ENCODE measurements at places on chromosomes 6 and 20.

DNA sequence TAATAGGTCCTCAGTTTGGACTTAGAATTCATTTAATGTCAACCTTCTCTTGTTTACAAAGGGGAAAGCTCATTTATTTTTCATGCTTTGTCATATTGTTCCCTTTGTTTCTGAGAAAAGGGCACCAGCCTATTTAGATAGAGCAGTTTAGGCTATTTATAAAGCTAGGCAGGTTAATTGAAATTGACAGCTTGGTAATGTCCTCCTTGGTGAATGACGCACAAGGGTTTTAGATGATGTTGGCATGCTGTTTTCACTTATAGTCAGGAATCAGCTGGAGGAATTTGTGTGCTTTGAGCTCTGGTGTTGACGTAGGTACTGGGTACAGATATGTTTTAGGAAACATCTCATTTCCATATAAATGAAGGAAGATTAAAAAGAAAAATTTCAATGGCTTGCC is 45.2 kb downstream of the BCKDHB start:
- DNase-seq: no peak

DNA sequence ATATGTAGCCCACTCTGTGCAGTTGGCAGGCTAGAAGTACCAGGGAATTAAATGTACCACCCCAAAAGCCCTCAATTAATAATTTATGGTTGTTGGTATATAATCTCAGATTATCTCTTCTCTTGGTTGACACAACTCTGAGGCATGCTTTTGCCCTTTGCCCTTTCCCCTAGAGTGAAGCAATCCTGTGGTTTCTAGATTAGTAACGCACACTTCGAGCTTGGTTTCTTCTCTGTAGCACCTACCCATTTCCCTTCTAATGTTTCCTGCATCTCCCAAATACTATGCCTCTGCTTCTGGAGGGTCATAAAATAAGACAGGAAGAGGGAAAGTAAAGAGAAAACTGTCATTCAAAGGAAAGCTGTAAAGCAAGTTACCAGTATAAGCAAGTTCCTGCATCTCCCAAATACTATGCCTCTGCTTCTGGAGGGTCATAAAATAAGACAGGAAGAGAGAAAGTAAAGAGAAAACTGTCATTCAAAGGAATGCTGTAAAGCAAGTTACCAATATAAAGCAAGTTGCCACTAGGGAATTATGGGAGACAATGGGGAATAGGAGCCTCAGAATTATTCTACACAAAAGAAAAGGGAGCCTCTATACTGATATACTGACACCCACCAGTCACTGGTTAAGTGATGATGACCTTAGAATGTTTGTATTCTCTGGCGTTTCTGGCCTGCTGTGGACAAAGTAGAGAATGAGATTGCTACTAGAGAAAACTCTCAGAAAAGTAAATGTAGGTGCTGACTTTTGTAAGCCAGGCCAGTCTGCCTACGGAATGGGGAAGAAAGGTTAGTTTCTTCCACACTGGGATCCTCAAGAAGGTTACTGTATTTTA is 862.6 kb upstream of the MAN1A1 start:
- no peak for DNase-seq

- DNase-seq: no peak
These were observed 54.8 kb downstream of the CTCFL start for GRCh38 chr20:57470212-57470522.

GRCh38 chr20:38007526-38007925 is 25.7 kb downstream of the TTI1 start:
- no peak for DNase-seq

- DNase-seq: no peak
These were observed 4.4 kb upstream of the ABHD12 start for GRCh38 chr20:25394996-25395395.

GRCh38 chr6:31636698-31637596 is 15.5 kb downstream of the BAG6 start:
- DNase-seq: no peak

GRCh38 chr6:111803804-111804203 is 69.4 kb downstream of the FYN start:
- no peak for DNase-seq

DNA sequence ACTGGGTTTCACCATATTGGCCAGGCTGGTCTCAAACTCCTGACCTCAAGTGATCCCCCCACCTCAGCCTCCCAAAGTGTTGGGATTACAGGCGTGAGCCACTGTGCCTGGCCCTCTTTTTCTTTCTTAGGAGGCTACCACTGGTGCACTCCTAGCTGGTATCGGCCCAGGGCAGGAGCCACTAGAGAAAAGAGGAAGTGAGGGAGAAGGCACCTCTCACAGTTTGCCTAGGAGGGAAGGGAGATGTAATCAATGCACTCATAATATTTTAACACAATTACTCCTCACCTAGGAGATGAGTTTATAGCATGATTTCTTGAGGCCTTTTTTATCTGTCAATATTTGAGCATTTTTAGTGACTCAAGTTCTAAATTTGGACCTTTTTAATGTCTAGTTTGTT is 189.0 kb upstream of the SOX4 start:
- no peak for DNase-seq

GRCh38 chr6:52293067-52293466 is 8.5 kb upstream of the MCM3 start:
- no peak for DNase-seq

DNA sequence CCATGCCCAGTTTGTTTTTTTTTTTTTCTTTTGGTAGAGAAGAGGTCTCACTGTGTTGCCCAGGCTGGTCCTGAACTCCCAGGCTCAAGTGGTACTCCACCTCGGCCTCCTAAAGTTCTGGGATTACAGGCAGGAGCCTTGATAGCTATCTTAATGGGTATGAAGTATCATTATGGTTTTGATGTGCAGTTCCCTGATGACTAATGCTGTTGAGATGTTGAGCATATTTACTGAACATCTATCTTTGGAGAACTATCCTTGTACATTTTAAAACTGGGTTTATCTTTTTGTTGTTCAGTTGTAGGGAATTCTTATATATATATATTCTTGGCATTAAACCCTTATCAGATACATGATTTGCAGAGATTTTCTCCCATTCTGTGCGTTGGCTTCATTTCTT is 21.4 kb upstream of the MYL9 start:
- DNase-seq: no peak

- no peak for DNase-seq
These were observed 7.2 kb downstream of the FYN start for GRCh38 chr6:111865909-111866546.

GRCh38 chr20:6178537-6178936 is 55.7 kb upstream of the FERMT1 start:
- peak; percentile 36 for DNase-seq

- peak; percentile 45 for DNase-seq
These were observed 56.8 kb downstream of the KCNS1 start for GRCh38 chr20:45044084-45044573.

GRCh38 chr6:67694127-67694526 is 941.0 kb upstream of the ADGRB3 start:
- no peak for DNase-seq

DNA sequence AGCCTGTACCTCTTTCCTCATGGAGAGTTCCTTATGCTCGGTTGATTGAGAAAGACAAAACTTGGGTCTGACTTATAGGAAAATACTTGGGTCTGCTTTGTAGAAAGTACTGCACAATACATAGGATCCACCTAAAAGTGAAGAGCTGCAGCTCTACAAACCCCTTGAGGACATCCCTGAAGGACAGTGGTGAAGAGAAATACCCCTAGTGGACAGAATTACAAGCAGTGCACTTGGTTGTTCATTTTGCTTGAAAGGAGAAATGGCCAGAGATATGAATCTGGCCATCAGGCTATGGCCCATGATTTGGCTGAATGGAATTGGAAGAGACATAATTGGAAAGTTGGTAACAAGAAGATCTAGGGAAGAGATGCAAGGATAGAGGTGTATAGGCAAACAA is 8.3 kb downstream of the CD24 start:
- no peak for DNase-seq

- no peak for DNase-seq
These were observed 72.6 kb upstream of the RNF24 start for GRCh38 chr20:4087923-4088322.

GRCh38 chr6:62775427-62776022 is 435.7 kb upstream of the FKBP1C start:
- DNase-seq: no peak

- DNase-seq: no peak
These were observed 21.0 kb downstream of the PPARD start for GRCh38 chr6:35363293-35363750.

- peak; percentile 28 for DNase-seq
These were observed 64.9 kb downstream of the ME1 start for GRCh38 chr6:83365931-83366330.

GRCh38 chr6:163744256-163744925 is 329.9 kb downstream of the QKI start:
- DNase-seq: no peak

DNA sequence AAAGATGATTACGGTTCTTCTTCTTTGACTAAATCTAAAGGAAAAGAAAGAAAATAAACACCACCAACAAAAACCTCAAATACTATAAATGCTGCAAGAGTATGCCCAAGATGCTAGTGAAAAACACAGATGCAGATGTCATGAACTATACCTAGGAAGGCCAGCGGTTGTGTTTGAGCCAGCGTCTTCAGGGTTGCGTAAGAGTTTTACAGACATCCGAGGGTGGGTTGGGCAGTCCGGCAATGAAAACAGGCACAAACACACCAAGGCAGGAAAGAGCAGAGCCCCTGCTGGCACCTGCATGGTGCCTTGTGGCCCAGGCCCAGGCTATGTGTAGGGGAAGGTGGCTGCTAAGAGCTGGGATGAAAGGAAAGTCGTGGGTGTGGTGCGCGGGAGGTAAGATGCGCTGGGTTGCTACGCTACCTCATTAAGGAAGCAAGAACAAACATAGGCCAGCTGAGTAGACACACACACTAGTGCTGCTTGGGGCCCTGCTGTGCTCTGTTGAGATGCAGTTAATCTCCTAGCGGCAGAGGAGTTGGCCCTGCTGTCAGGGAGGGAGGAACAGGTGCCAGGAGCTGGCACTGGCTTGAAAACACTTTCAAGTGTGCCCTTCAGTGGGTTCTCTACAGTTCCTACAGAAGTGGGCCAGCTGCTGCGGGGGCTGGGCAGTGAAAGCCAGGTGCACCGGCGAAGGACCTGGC is 170.2 kb upstream of the PLN start:
- no peak for DNase-seq

DNA sequence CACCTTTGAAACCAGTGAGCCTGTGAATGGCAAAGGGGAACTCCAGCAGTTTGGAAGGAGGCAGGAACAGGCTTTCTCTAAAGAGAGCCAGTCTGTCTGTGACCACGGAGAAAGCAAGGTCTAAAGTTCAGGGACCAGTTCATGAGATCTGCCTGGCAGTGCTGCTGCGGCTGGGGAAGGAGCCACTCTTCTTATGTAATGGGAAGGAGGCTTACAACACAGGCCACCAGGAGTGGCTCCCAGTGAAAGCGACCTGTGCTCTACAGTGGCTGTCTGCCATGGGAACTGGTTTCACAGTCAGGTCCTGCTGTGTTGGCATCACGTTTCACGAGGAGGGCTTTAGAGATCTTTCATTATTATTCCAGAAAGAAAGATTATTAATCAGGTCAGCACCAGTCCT is 291.9 kb upstream of the PRDM1 start:
- no peak for DNase-seq

DNA sequence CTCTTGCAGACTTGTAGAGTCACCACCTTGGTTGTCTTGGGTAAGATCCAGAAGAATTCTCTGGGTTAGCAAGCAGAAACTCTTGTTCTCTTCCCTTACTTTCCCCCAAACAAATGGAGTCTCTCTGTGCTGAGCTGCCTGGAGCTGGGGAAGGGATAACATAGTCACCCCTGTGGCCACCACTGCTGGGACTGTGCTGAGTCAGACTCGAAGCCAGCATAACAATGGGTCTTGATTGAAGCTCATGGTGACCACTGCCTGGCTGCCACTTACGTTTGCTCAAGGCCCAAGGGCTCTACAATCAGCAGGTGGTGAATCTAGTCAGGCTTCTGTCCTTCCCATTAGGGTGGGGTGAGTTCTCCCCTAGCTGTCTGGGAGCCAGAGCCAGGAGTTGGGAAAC is 15.4 kb upstream of the ERVFRD-1 start:
- no peak for DNase-seq

DNA sequence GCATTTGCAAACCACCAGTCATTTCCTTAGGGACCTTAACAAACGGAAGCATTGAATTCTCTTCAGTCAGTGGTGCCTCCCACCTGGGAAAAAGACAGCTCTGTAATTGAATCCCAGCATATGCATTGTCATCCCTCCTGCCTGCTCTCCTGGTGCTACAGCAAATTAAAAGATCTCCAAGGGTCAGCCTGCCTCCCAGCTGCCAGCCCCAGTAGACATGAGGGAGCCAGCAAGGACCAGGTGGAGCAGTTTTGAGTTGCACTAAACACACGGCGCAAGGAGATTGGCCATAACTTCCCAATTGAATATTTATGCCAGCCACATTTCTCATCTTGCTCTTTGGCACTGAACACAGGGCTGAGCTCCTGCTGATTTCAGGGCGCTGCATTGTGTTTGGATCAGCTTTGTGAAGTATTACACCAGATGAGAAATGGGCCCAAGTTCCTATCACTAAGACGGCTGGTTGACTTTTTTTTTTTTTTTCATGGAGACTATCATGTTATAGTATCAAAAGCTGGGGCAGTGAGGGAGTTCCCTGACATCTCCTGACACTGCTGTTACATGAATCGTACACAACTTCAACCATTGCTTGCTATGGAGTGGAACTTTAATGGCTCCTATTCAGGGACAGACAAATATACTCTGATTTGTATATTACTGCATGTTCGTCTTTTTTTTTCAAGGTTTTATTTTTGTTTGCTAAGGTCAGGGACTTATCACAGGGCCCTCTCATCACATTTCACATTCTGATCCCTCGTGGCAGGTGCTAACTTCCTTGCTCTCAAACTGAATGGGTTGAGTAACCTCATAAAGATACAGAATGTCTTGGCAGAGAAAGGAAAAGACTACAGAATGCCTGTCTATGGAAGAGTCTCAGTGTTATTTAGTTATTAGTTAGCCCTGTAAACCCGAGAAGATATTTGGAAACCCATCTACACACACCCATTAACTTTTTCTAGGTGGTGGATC is 191.1 kb downstream of the EYA4 start:
- DNase-seq: no peak

DNA sequence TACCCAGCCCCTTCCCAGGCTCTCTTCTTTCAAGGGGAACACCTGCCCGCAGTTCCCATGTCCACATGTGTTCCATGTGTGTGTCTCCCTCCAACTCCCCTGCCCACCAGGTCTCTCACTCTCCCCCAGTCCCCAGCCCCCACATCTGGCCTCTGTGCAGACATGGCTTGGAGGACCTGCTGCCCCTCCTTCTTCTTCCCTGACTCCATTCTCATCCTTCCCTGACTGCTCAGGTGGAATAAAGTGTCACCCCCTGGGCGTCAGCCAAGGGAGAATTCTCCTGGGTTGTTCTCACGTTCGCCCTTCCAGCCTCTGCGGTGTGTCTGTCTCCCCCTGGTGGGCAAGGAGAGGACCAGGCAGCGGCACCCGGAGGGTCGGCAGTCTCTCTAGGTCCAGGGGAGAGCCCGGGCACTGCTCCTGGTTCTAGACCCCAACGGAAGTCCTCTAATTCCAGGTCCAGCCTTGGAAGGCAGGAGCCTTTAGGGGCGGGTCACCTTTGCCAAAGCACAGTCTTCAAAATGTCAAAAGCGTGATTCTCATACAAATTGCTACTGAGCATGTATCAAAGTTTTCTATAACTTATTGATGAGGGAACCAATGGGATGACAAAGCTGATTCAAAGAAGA is 50.5 kb downstream of the EBF4 start:
- DNase-seq: no peak

Measured in forelimb muscle (tissue), 1 donor.